ENCODE measurements at places on chromosomes 2 and 18.
A peak's percentile ranks its signal among the peaks of the same experiment; 100 is the strongest.

GRCh38 chr18:48140731-48141130, 210.3 kb upstream of the SMAD2 start:
- DNase-seq = no peak

- peak; percentile 28 for DNase-seq
Measured at GRCh38 chr2:11692966-11693521, 23.0 kb upstream of the NTSR2 start.

DNA sequence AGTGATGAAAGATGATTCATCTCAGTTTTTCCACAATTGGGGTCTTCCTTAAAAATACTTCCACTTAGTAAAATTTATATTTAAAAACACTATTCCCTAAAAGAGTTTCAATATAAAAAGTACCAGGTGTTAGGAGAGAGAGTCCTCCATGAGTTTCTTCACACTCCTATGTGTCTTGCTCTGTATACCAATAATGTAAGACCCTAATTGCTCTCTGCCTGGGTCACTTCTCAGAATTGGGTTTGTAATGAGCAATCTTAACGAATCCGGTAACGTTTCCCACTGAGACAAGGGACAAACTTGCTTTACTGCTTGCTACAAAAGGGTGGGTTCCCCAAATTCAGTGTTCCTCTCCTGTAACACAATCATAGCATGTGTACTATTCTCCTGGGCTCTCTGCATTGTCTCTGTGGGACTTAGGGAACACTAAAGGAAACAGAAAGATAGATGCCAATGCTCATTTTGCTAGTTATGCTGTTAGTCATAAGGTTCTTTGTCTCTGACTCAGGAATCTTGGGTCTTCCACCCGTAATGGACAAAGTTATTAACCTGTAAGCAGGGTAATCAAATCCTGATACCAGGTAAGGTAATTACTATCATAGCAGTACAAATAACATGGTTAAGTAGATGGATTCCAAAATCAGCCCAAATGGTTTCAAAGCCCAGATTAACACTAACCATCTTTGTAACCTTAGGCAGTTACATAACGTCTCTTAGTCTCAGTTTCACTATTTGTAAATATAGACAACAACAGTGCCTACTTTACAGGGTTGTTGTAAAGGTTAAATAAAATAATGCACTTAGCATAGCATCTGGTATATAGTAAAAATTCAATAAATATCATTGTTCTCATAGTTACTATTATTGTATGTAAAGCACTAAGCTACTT, 46.3 kb downstream of the ITSN2 start:
- DNase-seq = no peak

- no peak for DNase-seq
Measured at GRCh38 chr2:133942398-133942797, 311.5 kb upstream of the MGAT5 start.

DNA sequence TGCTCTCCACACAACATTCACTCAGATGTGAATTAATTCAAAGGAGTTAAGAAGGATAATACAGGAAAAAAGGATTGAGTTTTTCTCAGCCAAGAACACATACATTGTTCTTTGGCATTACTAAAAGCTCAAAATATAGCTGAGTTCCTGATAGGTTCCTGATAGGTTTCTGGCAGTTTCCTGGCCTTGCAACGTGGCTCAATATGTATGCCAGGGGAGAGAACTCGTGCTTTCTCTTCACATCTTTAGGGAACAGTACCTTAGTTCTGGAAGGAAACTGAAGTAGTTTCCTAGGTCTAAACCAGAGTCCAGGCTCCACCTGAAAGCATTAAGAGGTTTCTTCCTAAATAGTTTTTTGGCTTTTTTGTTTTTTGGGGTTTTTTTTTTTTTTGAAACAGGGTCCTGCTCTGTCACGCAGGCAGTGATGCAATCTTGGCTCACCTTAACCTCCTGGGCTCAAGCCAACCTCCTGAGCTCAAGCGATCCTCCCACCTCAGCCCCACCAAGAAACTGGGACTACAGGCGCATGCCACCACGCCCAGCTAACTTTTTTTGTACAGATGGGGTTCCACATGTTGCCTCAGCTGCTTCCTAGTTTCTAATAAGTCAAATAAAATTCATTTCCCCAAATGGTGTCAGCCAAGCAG, 42.8 kb downstream of the ESCO1 start:
- no peak for DNase-seq

DNA sequence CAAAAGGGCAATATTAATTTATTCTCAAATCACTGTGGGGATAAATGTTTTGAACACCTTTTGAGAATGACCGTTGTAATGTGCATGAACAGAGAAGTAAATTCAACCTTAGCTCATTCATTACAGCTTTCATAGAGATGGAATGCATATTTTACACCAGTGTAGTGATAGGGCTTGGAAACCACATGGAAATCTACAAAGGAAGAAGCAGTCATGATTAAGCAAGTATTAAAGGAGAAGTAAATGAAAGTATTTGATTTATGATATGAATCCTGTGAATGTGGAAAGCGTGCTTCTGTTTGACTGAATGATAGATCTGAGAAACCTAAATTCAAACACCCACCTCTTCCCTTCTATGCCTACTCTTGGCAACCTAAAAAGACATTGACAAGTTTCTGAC, 64.7 kb downstream of the CDH7 start:
- no peak for DNase-seq

Measured in naive thymus-derived CD8-positive, alpha-beta T cell (primary cell).